ENCODE measurements at places on chromosomes 1 and 21.
A peak's percentile ranks its signal among the peaks of the same experiment; 100 is the strongest.

GRCh38 chr1:78229344-78229743 lies 183.6 kb downstream of the GIPC2 start:
- no peak for DNase-seq

DNA sequence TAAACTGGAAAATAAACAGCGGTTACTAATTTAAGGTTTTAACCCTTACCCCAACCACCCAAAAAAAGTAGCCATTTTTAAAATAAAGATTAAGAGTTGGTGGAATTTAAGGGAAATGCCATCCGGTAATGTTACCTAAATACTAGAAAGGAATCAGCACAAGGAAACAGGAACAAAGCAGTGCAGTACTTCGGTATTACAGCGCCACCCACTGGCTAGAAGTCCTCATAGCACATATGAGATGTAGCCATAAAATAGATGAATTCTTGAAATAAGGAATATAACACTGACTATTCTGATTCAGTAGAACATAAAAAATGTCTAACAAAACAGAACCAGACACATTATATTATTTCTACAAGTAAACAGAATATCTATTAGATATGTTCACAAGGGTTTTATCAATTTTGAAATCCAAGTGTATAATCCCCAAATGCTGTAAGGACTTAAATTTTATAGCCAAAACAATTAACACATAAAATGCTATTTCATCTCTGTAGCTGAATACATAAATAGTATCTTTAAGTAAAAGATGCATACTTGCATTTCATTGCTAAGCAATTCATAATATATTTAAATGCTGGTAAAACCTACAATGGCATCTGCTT lies 58.8 kb downstream of the FRRS1 start:
- DNase-seq, result peak; percentile 82

GRCh38 chr1:84720221-84720780 lies 30.0 kb upstream of the SSX2IP start:
- DNase-seq, result no peak

GRCh38 chr21:34771512-34772028 lies 102.8 kb downstream of the CLIC6 start:
- DNase-seq, result no peak

DNA sequence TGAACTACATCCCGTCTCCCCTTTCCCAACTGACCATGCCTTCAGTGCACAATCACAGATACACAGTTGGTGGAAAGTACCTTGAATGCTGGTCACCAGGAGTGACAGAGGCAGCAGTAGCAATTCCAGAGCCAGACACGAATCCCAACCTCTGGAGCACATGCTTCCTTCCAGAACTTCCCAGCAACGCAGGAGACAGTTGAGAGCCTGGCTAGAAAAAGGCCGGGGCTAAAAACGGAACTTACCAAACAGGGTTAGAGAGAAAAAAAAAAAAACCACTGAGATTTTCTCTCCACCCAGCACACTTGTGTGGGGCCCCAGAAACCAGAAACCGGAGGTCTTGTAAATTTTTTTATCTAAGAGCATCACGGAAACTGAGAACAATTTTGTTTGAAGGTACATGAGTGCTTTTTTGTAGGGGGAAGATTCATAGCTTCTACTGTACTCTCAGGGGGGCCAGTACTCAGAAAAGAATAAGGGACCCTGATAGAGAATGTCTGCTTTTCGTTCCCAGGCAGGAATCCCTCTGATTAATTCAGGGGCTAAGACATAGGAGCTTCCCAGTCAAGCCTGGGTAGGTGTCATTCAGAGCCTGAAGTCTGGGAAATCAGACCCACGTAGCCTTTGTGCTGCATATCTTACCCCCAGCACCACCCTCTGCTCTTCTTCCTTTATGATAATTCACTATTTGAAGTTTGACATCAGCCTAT lies at the start of gene CD48:
TSS of gene CD48 (minus strand) at position 221 of the 710 bp plus-strand sequence. CDS start at position 162, 59 bp downstream.
- no peak for DNase-seq

GRCh38 chr1:10250663-10251062 lies 40.3 kb downstream of the KIF1B start:
- DNase-seq, result no peak

DNA sequence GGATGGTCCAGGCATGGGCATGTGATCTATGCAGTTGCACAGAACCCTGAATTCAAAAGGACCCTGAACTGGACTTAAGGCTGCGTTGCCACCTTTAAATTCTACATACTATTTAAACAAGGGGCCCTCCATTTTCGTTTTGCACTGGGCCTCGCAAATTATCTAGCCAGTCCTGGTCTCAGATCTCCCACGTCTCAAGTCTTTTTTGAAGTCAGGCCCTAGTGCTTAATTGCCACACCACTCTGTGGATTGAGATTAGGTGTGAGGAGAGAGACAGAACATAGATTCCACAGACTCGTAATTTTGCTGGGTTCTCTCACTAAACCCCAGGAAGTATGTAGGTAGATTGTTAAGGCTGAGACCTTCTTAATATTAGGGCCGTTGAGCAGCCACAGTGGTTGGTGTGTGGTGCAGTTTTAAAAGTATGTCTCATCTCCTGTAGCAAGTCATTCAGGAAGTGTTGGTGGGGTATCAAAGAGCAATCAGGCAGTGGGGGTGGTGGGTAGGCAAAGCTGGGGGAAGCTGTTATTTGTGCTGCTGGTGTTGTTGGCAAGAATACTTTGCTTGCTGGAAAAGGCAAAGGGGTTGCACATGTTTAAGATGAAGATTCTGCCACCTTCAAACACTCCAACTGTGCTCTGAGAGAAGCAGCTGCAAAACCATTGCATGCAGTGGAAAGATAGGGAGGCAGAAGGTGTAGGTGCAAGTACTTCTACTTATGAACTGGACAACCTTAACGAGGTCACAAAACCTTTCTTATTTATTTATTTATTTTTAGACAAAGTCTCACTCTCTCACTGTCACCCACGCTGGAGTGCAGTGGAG lies 11.2 kb downstream of the CD84 start:
- DNase-seq, result no peak

DNA sequence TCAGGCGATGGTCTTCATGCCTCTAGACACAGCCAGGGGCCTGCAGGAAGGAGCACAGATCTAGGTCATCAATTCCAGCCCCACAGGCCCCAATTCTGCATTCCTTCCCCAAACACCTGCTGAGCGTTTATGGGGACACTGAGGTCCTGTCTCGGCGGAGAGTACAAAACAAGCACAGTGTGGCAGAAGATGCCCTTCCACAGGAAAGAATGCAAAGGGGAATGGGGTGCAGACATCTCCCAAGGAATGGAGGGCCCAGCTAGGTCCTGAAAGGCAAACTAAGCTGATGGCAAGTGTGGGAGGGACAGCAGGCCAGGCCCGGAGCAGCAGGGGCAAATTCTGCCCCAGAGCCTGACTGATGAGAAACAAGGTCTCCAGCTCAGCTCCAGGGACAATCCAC lies 3.5 kb upstream of the S100A8 start:
- DNase-seq, result no peak

- no peak for DNase-seq
Measured at GRCh38 chr1:24970399-24970753, 40.3 kb upstream of the RUNX3 start.

- no peak for DNase-seq
Measured at GRCh38 chr1:59071876-59072582, 224.9 kb upstream of the FGGY start.

- peak; percentile 22 for DNase-seq
Measured at GRCh38 chr1:219812491-219813203, 115.7 kb downstream of the SLC30A10 start.

GRCh38 chr1:66500301-66500700 lies 33.7 kb upstream of the SGIP1 start:
- DNase-seq, result no peak
